ENCODE measurements at places on chromosomes 5 and 9. TPM values are rescaled to one million over a fixed set of nuclear protein-coding genes. Genes with fewer than 3 reads are reported as not detected.

The RIC1 gene
- total RNA-seq = 33.7 TPM

The GARIN3 gene
- total RNA-seq = not detected

The TRPM6 gene
- 0.06 TPM for total RNA-seq

The OSMR gene
- not detected for total RNA-seq

DNA sequence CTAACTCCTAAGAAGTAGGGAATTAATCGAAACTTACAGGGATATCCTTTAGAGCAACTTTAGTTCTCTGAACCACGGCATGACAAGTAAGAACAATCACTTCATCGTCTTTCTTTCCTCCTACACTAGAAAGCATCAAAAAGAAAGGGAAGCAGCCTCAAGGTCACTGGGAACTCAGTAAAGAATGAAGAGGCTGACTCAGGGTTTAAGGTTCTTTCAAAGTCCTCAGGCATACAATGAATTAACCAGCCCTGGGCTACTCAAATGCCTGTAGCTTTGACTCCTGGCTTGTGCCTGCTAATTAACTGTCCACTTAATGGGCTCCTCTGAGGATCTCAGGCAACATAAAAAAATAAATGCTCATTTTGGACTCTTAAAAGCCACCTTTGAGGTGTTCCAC is 102.0 kb downstream of the TRIM32 start:
- no peak for DNase-seq

GRCh38 chr9:93235300-93235960 is 51.5 kb downstream of the WNK2 start:
- no peak for DNase-seq

DNA sequence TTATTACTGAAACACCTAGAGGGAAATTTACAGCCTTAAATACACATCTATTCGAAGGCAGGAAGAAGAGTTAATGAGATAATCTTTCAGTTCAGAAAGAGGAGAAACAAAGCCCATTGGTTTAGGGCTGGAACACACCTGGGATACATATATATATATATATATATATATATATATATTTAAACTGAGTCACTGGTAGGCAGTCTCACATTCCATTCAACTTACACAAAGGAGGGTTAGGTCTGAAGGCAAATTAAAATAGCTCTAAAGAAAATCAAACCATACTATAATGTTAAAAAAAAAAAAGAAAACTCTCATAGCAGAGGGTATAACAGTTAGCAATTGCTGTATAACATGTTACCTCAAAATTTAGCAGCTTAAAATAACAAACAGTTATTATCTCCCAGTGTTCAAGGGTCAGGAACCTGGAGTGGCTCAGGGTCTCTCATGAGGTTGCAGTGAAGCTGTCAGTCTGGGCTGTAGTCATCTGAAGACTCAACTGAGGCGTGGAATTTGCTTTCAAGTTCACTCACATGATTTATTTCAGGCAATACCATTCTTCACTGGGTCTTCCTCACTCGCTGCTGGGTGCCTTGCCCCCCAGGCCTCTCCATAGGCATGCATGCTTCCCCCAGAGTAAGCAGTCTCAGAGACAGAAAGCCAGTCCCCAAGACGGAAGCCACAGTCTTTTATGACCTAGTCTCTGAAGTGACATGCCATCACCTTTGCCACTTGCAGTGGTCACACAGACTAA is 332.8 kb downstream of the NSG2 start:
- no peak for DNase-seq

All from cardiac muscle cell (in vitro differentiated cells and primary cell).